ENCODE measurements at places on chromosomes 5 and 9.

- H3K27ac ChIP-seq, result no peak overlapping the region
- no peaks in the 10 kb centered on the region for H3K36me3 ChIP-seq
- H3K27me3 ChIP-seq, result peaks cover 40% of the 10 kb centered on the region
- DNase-seq, result no peak
Observed at GRCh38 chr9:69013382-69013727, 558 bp downstream of the PRKACG start.

DNA sequence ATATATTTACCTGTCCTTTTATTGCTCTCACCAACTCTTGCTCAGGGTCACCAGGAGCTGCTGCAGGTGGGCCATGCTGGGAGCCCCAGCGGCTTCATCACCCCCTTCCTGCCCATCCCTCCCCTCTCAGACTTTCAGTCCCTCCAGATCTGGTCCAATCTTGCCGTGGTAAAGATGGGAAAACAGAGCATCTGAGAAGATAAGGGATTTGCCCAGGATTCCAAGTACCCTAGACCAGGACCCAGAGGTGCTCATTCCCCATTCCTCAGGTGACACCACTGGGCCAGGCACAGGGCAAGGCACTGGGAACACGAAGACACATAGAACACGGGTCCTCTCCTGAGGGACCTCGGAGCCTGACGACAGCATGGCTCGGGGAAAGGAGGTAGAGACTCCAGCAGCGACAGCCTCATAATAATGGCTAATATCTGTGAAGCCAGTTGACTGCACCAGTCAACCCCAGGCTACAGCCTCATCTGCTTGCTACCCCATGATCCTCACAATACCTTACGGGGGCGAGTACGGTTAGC lies 18.0 kb downstream of the TMOD1 start:
- no peaks in the 10 kb centered on the region for H3K4me1 ChIP-seq
- no peaks in the 10 kb centered on the region for H3K36me3 ChIP-seq
- no peak for DNase-seq
- H3K4me3 ChIP-seq, result no peak overlapping the region

- H3K36me3 ChIP-seq, result no peaks in the 10 kb centered on the region
- no peak overlapping the region for H3K4me3 ChIP-seq
- peaks cover 66% of the 10 kb centered on the region for H3K27me3 ChIP-seq
- DNase-seq, result no peak
- no peak overlapping the region for H3K27ac ChIP-seq
Observed at GRCh38 chr9:97943308-97943855, 5.4 kb upstream of the HEMGN start.

DNA sequence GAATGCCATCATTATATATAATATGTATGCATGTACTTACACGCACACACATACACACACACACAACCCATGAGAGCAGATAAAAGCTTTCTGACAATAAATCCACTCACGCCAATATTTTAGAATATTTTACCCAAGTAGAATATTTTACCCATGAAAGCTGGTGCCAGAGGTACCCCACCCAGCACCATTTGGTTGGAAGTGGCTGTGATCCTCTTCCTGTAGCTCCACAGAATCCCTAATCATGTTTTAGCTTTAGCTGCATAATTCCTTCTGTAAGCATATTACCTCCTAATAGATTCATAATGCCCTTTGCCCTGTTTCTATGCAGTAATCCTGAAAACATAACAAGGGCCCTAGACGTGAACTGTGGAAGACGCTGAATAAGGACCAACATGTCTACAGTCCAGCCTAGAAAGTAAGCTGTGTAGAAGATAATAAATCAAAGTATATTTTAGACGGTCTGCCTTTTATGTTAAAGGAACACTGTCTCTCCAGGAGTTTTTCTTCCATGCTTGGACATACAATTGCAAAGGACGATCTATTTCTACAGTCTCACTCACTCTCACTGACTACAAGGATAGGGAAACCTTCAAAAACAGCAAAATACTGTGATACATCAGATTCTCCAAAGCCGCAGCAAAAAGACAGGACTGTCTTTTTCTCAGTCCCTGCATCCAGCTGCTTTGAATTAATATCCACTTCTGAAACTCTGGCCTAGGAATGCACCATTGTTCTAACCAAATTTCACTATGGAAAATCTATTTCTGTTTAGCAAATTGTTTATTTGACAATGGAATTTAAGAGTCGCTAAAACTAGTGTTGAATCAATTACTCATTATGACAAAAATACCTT lies 98.2 kb downstream of the USP20 start:
- H3K27me3 ChIP-seq, result no peaks in the 10 kb centered on the region
- no peak for DNase-seq
- H3K36me3 ChIP-seq, result peaks cover 3% of the 10 kb centered on the region
- peaks cover 47% of the 10 kb centered on the region for H3K4me1 ChIP-seq

- H3K4me3 ChIP-seq, result no peak overlapping the region
- DNase-seq, result no peak
- no peak overlapping the region for H3K27ac ChIP-seq
- no peaks in the 10 kb centered on the region for H3K36me3 ChIP-seq
- no peaks in the 10 kb centered on the region for H3K27me3 ChIP-seq
- peaks cover 3% of the 10 kb centered on the region for H3K4me1 ChIP-seq
Observed at GRCh38 chr9:116594547-116594946, 92.6 kb upstream of the TRIM32 start.
